ENCODE measurements at places on chromosomes 2 and 18. TPM values are rescaled to one million over a fixed set of nuclear protein-coding genes. Genes with fewer than 3 reads are reported as not detected.

CFC1 gene
- not detected for total RNA-seq

- peaks cover 11% of the 10 kb centered on the region for H3K27me3 ChIP-seq
- no peak for DNase-seq
- no peak overlapping the region for H3K4me3 ChIP-seq
Measured at GRCh38 chr2:205883965-205884364, 201.7 kb downstream of the NRP2 start.

- DNase-seq = no peak
Measured at GRCh38 chr2:200021449-200022114, 66.2 kb downstream of the MAIP1 start.

DNA sequence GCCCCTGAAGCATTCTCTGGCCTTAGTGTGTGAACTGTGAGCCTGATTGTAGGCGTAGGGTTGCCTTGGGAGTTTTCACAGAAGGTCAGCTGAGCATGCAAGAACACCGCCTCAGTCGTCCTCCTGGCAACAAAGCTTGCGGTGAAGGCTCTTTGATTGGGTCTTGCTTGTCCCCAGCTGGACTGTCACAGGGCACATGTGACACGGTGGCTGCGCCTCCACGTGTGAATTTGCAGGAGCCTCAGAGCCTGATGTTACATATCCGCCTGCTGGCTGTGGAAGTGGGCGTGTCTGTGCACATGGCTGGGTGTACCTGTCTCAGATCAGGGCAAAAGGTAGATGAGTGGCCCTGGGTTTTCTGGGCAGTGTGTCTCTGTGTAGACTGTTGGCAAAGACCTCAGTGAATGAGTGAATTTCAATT is 228.7 kb downstream of the HAUS1 start:
- DNase-seq = no peak
- H3K4me1 ChIP-seq = peaks cover 26% of the 10 kb centered on the region
- no peak overlapping the region for H3K27ac ChIP-seq
- no peaks in the 10 kb centered on the region for H3K36me3 ChIP-seq
- H3K27me3 ChIP-seq = peaks cover 82% of the 10 kb centered on the region
- H3K4me3 ChIP-seq = peak overlapping the region; percentile 52

DNA sequence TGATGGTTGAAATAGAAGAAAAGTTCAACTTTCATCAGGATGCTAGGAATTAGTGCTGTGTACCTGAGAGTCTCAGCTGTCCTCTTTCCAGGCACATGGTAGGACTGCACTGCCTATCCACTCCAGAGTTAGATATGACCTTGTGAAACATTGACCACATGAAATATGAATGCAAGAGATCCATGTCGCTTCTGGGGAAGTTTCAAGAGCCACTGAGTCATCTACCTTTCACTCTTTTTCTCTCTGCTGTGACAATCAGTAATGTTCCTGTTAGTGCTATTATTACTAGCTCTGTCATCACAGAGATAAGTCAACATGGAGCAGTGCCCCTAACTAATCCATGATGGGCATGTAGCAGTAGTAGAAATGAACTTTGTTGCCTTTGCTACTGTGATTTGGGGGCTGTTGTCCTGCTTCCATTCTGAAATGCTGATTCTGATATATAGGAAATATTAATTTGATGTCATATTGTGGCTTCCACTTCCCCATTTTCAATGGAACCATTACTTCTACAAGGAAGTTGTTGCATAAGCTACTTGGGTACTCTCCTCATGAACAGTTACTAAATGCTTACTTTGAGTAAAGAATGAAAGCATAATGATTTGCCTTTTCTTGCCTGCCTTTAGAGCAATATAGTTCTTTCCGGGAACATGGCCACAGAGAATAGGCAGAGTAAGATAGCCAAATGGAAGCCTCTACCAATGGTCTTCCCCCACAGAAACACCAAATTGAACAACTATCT is 192.8 kb upstream of the ZNF521 start:
- H3K36me3 ChIP-seq = no peaks in the 10 kb centered on the region
- no peak for DNase-seq
- H3K4me3 ChIP-seq = no peak overlapping the region
- H3K27ac ChIP-seq = no peak overlapping the region
- no peaks in the 10 kb centered on the region for H3K27me3 ChIP-seq

- H3K4me3 ChIP-seq = no peak overlapping the region
- H3K4me1 ChIP-seq = no peaks in the 10 kb centered on the region
- no peak overlapping the region for H3K27ac ChIP-seq
- no peaks in the 10 kb centered on the region for H3K36me3 ChIP-seq
Measured at GRCh38 chr2:76985387-76986136, 536.6 kb downstream of the LRRTM4 start.

GRCh38 chr2:191557841-191558240 is 120.1 kb upstream of the NABP1 start:
- peaks cover 43% of the 10 kb centered on the region for H3K27me3 ChIP-seq
- H3K4me1 ChIP-seq = peaks cover 26% of the 10 kb centered on the region
- no peak overlapping the region for H3K4me3 ChIP-seq
- peak; percentile 60 for DNase-seq
- peaks cover 2% of the 10 kb centered on the region for H3K36me3 ChIP-seq
- H3K27ac ChIP-seq = no peak overlapping the region

Data from activated CD8-positive, alpha-beta memory T cell treated with anti-CD3 and anti-CD28 coated beads, Interleukin-2, amount 10 ng/mL, durations not matched to agents 7 days and 5 days (primary cell).